GM03348 (cell line): ENCODE measurements at places on chromosomes 5 and 9.
A peak's percentile ranks its signal among the peaks of the same experiment; 100 is the strongest.

DNA sequence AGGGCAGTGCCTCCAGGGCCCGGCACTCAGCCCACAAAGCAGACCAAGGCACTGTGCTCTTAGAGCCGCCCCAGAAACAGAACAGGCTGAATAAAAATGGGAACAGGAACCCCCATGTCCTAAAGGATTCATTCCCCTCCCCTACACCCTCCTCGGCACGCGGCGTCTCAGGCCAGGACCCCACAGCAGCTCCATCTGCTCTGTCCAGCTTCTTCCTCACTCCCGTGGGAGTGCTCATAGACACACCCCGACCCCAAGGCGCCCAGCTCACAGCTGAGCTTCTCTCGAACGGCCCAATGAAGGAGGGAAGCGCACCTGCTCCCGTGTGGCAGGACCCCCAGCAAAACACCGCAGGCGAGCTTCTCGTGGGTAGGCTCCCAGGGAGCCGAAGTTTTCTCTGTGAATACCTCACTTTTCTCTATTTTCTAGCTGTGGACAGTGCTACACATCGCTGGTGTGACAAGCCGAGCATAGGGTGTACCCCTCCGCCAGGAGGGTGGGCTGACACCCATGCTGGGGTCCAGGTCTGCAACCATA lies 15.4 kb upstream of the QSOX2 start:
- DNase-seq, result no peak

GRCh38 chr5:96054311-96055030 lies 92.8 kb upstream of the ELL2 start:
- no peak for DNase-seq

- DNase-seq, result no peak
These were observed 275.2 kb downstream of the BNC2 start for GRCh38 chr9:16595227-16595626.

GRCh38 chr9:136697821-136698526 lies 10.7 kb upstream of the AGPAT2 start:
- no peak for DNase-seq

- peak; percentile 86 for DNase-seq
These were observed at the start of gene ITGA2 for GRCh38 chr5:52989025-52989780. ITGA2 (plus strand) TSS chr5:52989352; CDS start chr5:52989469, 117 bp downstream.

DNA sequence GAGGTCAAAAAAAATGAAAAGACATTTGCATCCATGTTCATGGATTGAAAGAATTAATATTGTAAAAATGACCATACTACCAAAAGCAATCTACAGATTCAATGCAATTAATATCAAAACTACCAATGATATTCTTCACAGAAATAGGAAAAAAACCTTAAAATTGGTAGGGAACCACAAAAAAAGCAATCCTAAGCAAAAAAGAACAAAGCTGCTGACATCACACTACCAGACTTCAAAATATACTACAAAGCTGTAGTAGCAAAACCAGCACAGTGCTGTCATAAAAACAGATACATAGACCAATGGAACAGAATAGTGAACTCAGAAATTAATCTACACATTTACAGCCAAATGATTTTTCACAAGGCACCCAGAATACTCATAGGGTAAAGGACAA lies 34.3 kb downstream of the RGMB start:
- DNase-seq, result no peak

- no peak for DNase-seq
These were observed 13.8 kb downstream of the TMEM8B start for GRCh38 chr9:35842795-35843194.

GRCh38 chr9:2086971-2087370 lies 71.8 kb downstream of the SMARCA2 start:
- DNase-seq, result no peak

- no peak for DNase-seq
These were observed 913.7 kb upstream of the DMAC1 start for GRCh38 chr9:8713149-8713810.

DNA sequence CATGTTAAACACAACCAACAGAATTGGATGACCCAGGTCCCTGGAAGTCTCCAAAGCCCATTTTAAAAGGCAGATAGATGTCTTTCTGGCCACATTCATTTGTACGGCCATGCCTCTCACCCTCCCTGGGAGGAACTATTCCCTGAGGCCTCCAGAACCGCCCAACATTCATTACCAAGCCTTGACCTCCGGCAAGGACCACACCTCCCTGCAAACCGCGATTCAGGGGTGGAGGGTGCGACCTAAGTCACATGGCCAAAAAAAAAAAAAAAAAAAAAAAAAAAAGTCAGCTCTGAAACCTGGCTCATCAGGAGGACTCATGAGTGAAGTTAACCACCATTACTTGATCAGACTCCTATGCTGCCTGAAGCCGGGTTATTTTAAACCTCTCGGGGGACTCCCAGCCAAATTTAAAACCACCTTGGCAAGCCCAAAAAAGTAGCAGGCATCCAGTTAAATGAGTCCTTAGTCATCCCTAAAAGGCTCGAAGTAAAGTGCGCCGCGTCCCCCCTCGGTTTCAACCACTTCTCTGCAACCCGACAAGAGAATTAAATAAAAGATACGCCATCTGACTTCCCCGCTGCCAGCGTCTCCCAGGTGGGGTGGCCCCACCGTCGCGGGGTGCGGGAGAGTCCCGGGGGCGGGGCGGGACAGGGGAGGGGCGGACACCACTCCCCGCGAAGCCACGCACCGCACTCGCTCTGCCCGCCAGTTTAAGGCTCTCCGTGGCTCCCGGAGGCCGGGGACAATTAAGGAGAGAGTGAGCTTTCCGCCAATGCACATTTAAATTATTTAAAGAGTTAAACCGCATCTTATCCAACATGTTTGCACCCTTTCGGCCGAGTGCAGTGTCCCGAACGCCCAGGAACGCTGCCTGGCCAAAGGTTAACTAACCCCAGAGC lies 2.3 kb downstream of the KLF9 start:
- peak; percentile 69 for DNase-seq

GRCh38 chr5:134097211-134097749 lies 17.2 kb upstream of the TCF7 start:
- no peak for DNase-seq

- peak; percentile 64 for DNase-seq
These were observed 383.9 kb downstream of the MAT2B start for GRCh38 chr5:163889369-163889768.

DNA sequence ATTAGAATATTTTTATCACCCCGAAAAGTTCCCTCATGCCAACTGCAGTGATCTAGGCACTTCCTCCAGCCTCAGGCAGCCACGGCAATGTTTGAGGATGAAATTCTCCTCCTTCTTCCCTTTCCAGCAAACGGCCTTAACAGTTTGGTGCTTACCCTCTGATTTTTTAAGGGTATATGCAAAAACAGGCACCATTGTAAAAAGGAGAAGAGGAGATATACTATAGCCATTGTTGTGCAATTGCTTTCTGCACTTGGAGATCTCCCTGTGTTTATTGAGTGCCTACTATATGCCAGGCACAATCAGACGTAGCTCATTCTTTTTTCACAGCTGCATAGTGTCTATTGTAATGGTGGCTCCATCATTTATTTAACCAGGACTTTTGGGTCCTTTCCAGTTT lies 29.4 kb downstream of the GSN start:
- DNase-seq, result no peak

- DNase-seq, result peak; percentile 23
These were observed 441.1 kb downstream of the EBF1 start for GRCh38 chr5:158658446-158659230.

DNA sequence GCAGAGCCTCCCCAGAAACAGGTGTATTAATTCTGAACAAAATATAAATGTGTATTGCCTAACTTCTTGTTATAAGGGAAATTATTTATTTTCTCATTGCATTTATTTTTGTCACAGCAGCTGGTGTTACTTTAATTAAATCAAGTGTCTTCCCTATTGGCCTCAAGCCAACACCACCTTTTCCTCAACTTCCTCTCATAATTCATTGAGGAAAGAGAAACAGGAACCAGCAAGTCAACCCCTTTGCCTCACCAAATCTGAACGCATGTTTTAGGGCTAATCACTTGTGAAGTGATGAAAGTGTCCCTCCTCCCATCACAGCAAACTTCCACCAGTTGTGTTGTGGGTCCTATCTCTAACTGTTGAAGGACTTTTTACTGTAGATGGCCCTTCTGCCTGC lies 73.1 kb downstream of the DIRAS2 start:
- DNase-seq, result no peak

- DNase-seq, result no peak
These were observed 6.5 kb downstream of the RIC1 start for GRCh38 chr9:5635390-5635789.

GRCh38 chr9:37608250-37608649 lies 15.9 kb upstream of the TOMM5 start:
- no peak for DNase-seq

GRCh38 chr9:127905004-127905728 lies 5.8 kb upstream of the ST6GALNAC6 start:
- no peak for DNase-seq

DNA sequence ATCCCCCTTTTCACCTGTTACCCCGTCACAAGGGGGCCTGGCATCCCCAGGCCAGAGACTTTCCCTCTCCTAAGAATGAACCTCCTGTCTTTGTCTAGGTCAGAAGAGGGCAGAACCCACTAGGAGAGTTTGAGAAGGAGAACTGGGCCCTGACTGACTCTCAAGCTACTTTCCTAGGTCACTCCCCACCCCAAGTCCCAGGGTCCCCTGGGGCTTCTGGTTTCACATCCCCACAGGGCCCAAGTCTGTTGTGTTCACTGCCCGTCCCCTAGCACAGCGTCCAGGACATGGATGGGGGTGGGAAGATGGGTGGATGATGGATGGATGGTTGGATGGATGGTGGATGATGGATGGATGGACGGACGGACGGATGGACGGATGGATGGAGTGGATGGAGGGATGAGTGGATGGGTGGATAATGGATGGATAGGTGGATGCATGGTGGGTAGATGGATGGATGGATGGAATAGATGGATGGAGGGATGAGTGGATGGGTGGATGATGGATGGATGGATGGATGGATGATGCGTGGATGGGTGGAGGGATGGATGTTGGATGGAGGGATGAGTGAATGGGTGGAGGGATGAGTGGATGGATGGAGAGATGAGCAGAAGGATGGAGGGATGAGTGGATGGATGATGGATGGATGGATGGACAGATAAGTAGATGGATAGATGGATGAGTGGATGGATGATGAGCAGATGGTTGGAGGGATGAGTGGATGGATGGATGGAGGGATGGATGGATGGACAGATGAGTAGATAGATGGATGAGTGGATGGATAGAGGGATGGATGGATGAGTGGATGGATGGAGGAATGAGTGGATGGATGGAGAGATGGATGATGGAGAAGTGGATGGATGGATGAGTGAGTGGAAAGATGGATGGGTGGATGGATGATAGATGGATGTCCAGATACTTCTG lies 50.6 kb downstream of the KCNT1 start:
- DNase-seq, result no peak

GRCh38 chr9:107730666-107731065 lies 241.1 kb upstream of the KLF4 start:
- no peak for DNase-seq

GRCh38 chr9:105344283-105344682 lies 99.8 kb downstream of the SLC44A1 start:
- no peak for DNase-seq

GRCh38 chr5:113311301-113311700 lies 123.5 kb downstream of the TSSK1B start:
- DNase-seq, result no peak

GRCh38 chr9:137583347-137583746 lies 4.6 kb upstream of the DPH7 start:
- no peak for DNase-seq

DNA sequence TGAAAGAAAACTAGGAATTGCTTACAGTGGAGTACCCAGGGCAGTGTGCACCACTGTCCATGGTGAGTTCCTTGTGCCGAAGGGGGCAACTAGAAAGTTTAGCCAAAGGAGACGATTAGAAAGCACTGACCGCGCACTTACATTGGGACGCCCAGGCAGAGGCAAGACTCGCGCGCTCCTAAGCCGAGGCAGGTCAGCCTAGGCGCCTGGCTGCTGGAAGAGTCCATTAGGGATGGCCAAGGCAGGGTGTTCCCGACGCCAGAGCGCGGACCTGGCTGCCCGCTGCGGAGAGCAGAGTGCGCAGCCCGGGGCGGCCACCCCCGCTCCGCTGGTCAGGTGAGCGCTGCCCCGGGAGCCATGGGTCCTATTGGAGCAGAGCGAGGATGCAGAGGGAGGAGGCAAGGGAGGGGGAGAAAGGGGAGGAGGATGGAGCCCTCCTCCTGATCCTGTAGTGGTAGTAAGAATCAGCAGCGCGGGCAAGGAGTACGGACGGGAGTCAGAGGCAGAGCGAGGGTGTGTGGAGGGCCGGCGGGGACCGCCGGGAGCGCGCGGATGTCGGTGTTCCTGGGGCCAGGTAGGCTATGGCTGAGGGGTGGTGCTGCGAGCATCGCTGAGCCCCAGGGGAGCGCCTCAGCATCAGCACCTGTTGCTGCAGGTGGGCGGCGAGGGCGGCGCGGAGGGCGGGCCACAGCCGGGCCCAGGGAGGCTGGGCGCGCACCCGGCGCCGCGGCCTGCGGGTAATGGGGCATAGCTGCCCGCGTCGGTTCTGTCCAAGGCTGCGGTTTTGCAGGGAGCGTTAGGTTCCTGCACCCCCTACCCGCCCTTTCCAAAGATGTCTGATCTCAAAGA lies at the start of gene ADGRV1:
Gene ADGRV1 (plus strand): TSS at position 454 of the 849 bp plus-strand sequence. CDS start 99 bp downstream, at position 553.
- DNase-seq, result peak; percentile 25

DNA sequence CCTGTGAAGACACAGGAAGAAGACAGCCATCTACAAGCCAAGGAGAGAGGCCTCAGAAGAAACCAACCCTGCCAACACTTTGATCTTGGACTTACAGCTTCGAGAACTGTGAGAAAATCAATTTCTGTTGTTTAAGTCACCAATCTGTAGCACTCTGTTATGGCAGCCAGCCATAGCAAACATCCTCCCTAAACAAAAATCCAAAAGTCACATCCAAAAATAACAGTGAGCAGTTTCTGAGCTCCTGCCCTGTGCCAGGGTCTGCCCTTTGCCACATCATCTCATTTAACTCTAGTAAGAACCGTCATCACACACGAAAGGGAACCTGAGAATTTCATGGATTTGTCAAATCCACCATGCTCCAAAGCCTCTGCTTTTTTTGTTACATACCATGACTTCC lies 118.8 kb downstream of the TRIM36 start:
- DNase-seq, result no peak

- DNase-seq, result peak; percentile 72
These were observed 135.4 kb upstream of the TAS2R1 start for GRCh38 chr5:9765419-9766140.

- no peak for DNase-seq
These were observed 14.3 kb downstream of the DIPK1B start for GRCh38 chr9:136726631-136727191.

GRCh38 chr5:150236981-150237754 lies 47.3 kb downstream of the SLC6A7 start:
- no peak for DNase-seq

DNA sequence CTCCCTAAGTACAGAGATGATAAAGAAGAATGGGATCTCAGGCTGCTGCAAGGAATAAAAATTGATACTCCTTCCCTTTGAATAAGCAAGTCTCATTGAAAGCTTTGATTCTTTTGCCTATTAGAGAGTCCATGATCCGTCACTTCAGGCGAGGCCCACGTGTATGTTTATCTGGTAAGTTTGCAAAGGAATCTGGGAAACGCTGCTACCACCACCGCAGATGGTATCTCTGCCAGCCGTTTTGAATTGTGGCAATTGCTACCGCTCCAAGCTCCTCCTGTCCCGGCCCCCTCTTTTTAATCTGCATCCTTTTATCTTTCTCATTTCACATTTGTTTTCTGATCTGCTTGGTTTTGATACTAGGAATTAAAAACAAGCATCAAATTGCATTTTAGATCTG lies 42.9 kb upstream of the GRIA1 start:
- no peak for DNase-seq
